Stimulated activated effector memory CD8-positive, alpha-beta T cell treated with anti-CD3 and anti-CD28 coated beads, Interleukin-12 subunit alpha, Interleukin-12 subunit beta, amount 100 ng/mL, for 72 hours (primary cell): ENCODE measurements at places on chromosomes 7 and 10.

- DNase-seq: no peak
These were observed at the start of gene PLAU for GRCh38 chr10:73910764-73911552. Gene PLAU (plus strand): TSS chr10:73911132. CDS start chr10:73911556, 424 bp downstream.

- no peak for DNase-seq
These were observed 328.2 kb downstream of the DNAJB6 start for GRCh38 chr7:157664871-157665633.

DNA sequence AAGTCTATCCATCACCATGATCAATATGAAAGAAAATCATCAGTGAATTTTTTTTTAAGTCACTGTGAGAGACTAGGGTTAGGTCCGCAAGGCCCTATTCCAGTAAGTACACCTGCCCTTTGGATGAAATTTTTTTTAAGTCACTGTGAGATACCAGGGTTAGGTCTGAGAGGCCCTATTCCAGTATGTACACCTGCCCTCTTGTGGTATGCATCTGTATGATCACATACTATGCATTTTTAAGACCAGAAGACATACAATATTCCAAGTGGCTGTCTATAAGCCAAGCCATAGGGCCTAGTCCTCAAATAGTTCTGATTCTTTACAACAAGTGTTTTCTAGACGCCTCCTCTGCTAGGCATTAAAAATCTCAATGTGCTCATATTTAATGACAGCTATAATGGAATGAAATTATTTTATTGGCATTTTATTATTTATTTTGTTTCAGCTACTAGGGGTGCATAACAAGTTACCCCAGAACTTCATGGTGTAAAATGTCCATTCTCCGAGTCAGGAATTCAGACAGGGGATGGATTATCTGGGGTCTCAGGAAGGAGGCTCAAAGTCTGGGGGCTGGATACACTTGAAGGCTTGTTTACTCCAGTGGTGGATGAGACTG is 53.1 kb downstream of the TEX36 start:
- no peak for DNase-seq

DNA sequence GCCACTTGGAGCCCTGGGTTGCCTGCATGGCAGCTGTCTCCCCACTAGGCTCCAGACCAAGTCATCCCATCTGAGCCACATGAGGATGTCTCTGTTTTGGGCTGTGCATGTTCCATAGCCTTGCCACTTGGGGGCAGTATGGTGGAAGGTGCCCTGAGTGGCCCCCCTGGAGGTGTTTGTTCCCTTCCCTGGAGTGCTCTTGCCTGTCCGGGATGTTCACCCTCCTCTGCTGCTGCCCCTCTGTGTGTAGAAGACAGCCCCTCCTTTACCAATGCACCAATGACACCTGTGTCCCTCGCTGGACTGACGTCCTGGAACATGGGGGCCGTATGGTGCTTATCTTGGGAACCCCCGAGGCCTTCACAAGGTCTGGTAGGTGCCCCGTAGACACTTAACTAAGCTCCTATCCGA is 100.2 kb downstream of the ACTR3B start:
- DNase-seq: no peak

DNA sequence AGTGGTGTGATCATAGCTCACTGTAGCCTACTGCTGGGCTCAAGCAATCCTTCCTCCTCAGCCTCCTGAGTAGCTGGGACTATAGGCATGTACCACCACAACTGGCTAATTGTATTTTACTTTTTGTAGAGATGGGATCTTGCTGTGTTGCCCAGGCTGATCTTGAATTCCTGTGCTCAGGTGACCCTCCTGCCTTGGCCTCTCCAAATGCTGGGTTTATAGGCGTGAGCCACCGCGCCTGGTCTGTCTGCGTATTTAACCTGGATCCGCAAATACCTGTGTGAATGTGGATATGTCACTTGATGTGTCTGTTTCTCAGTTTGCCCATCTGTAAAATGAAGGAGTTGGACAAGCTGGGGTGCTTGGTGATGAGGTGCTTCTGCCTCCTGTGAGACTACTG is 123.9 kb downstream of the BAMBI start:
- no peak for DNase-seq

DNA sequence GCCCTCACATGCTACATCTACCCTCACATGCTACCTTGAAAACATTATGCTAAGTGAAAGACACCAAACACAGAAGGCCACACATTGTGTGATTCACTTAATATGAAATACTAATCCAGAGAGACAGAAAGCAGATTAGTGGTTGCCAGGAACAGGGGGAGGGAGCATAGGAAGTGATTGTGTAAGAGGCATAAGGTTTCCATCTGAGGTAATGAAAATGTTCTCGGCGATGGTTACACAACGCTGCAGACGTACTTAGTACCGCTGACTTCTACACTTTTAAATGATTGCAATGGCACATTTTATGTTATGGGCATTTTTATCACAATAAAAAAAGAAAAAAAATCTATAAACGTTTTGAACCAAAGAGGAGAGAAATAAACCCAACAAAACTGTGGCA is 742.3 kb downstream of the TYW1 start:
- DNase-seq: no peak

- DNase-seq: peak; percentile 90
These were observed 84.2 kb upstream of the MKI67 start for GRCh38 chr10:128210215-128211063.

DNA sequence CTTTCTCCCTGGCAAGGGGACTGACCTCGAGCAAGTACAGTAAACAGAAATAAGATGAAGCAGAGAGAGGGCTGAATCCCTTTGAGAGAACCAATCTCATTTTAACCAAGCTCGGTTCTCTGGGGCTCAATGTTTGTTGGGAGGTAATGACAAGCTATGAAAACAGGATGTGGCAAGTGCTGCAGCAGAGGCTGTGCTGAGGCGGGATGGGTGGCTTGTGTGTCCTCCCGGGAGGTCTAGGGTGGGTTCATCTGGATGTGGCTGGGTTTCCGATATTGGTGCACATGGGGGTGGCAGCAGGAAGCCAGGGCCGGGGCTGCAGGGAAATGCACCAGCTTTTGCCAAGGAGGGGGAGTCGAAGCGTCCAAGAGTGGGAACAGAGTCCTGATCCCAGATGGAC is 84.5 kb downstream of the AOAH start:
- peak; percentile 68 for DNase-seq

DNA sequence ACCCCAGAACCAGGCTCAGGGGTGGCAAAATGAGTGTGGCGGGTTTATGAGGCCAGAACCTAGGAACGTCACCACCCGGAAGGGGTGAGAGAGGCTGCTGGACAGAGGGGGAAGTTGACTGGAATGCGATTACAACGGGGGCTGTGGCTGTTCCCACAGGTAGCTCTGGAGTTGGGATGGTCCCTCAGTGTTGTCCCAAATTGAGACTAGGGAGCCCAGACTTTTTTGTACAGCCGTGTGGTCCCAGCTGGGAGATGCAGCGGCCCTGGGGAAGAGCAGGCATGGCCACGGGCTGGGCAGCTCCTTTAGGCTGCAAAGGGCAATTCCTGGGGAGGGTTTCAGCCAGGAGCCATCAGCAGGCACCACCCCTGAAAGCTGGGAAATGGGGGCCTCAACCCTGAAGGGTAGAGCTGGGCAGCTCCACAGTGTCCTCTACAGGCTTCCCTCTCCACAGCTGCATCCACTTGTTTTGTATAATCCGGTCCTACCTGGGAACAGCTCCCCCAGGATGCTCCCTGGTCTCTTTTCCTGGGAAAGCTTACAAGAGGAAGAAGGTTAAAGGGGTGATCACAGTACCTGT is 11.0 kb upstream of the GDF10 start:
- DNase-seq: no peak

GRCh38 chr7:100022621-100023020 is 7.2 kb downstream of the ZKSCAN1 start:
- DNase-seq: no peak

- peak; percentile 82 for DNase-seq
These were observed at the start of gene CCDC136 for GRCh38 chr7:128791121-128791971. Gene CCDC136 (plus strand): TSS chr7:128791968. CDS start chr7:128792412, 444 bp downstream.

- no peak for DNase-seq
These were observed 18.1 kb upstream of the TFAM start for GRCh38 chr10:58367069-58367468.

GRCh38 chr10:98268694-98269431 is 869 bp upstream of the LOXL4 start:
- DNase-seq: no peak

DNA sequence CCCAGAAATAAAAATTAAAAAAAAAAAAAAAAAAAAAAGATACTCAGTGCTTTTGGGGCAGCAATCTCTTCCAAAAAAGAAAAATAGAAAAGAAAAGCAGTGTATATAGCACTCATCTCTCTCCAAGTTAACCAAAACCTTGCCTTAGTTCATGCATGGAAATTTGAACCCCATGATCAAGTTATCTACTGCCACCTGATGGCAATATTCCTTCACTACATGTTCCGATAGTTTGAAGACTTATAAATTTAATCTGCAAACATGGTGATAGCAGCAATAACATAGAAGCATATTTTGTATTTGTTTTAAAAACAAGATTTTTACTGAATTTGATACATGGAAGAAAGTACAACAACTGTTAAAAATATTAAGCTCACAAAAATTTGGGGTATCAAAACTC is 48.6 kb upstream of the SLIT1 start:
- DNase-seq: no peak

- DNase-seq: no peak
These were observed 1.2 kb downstream of the MAPK8 start for GRCh38 chr10:48307711-48308018.

DNA sequence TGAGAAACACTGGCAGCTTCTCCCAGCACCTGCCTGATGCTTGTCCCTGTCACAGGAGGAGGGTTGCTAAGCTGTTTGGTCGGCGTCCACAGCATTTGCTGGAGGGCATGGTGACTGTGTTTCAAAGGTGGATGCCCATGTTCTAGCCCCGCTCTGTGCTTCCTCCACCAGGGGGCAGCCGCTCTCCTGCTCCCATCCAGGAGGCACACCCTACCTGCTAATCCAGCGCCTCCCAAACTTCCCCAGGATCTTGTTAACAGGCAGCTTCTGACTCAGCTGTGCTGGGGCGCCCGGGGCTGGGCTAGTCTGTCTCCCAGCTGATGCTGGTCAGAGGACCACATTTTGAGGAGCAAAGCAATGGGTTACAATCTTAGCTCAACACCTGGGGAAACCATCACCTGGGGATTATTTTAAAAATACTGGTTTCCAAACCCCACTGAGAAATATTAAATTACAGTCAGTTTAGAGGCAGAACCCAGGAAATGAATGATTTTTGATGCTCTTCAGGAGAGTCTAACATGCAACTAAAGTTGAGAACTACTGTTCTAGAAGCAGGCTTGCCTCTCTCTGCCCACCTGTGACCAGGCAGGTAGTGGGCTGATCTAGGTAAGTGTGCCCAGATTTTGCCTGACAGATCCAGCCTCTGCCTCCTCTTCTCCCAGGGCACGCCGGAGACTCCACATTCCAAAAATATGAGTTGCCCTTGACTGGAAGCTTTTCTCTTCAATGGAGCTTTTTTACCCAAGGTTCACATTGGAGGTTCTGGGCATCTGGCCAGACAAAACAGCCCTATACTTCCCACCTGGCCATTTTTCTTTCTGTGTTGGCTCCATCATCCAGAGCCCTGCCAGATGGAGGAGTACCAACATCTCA is 92.7 kb upstream of the GPR26 start:
- peak; percentile 54 for DNase-seq

DNA sequence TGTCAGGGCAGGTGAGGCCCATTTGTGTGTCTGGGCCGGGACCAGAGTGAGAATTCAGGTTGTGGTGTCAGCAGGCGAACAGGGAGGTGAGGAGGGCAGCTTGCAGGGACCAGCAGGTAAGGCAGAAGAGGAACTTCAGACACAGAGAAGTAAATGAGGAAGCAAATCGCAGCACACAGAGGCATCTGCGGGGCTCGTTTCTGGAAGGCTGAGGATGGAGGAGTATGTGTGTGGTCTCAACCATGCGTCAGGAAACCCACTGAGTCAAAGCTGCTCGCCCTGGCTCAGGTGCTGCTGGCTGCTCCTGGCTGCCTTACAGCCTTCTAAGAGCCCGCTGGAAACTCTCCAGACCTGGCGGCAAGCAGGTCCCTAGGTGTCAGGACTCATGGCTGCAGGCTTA is 26.9 kb upstream of the PITRM1 start:
- DNase-seq: no peak

GRCh38 chr7:47552621-47553020 is 29.3 kb downstream of the TNS3 start:
- DNase-seq: no peak

DNA sequence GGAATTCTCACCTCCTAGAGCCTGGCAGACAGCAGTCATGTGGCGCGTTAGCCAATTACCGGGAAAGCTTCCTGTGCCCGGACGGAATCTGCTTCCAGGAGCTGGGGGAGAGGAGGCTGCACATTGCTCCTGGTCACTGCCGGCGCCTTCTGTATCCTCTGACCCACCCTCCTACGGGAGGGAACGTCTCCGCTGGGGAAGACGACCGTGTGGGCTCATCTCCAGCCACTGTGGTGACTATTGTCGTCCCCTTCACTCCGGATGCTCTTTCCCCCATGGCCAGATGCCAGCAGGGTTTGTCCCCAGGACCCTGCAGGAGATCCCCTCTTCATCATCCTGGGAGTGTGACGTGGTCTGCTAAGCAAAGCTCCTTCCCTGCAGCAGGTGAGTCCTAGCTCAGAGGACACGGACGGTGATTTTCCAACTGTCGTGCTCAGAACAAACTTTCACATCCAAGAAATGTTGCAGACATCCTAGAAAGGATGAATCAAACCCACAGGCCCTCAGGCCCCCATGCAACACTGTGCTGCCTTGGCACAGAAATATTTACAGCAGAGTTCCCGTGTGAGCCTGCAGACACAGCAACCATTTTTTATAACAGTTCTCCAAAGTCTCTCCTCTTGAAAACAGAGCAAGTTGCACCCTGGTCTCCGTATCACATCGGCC is 29.6 kb upstream of the FAM20C start:
- DNase-seq: no peak

DNA sequence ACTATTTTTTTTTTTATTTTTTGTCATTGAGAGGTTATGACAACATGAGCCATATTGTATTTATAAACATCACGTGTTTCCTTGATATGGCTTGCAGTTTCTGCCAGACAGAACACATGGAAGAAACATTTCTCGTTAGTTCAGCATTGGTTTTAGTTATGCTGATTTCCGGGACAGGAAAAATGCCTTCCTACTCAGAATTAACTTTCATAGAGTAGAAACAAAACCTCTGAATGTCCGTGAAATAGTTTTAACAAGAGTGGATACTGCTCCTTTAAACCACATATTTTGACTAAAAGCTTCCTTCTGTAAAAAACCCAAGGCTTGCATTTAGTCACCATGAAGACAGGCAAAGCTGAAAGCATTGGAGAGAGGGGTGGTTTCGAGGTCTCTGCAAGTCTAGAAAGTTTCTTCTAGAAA is 240.4 kb downstream of the KIAA1217 start:
- DNase-seq: no peak
